Activated naive CD4-positive, alpha-beta T cell treated with anti-CD3 and anti-CD28 coated beads for 36 hours (primary cell): ENCODE measurements at places on chromosomes 12 and 14.

DNA sequence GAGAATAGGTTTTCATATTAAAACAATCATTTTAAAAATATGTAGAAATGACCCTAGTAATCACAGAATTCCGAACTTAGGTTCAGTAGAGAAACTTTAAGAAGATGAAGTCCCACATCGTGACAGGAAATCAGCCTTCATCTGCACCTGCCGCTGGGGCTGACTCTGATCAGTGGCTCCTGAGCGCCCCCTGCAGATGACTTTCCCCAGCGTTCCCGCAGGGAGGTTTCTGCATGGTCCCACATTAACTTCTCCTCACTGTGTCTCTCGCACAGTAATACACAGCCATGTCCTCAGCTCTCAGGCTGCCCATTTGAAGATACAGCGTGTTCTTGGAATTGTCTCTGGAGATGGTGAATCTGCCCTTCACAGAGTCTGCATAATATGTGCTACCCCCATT lies 1131.1 kb downstream of the TMEM121 start:
- peak; percentile 88 for DNase-seq

DNA sequence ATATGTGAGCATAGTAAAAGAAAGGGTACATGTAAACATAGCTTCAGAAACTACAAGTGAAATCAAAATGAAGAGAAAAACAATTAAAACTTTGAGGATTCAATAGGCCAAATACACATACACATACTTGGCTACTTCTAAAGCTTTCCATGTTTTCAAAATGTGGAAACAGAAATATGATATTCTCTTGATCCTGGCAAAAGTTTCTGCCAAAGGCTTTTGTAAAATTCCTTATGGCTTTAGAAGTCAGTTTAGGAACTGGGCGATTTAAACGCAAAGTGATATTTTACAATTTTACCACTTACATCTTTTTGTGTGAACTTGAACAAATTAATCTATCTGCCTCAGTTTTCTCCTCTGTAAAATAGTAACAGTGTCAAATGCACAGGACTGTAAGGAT lies 756.4 kb downstream of the C12orf50 start:
- no peak for DNase-seq

DNA sequence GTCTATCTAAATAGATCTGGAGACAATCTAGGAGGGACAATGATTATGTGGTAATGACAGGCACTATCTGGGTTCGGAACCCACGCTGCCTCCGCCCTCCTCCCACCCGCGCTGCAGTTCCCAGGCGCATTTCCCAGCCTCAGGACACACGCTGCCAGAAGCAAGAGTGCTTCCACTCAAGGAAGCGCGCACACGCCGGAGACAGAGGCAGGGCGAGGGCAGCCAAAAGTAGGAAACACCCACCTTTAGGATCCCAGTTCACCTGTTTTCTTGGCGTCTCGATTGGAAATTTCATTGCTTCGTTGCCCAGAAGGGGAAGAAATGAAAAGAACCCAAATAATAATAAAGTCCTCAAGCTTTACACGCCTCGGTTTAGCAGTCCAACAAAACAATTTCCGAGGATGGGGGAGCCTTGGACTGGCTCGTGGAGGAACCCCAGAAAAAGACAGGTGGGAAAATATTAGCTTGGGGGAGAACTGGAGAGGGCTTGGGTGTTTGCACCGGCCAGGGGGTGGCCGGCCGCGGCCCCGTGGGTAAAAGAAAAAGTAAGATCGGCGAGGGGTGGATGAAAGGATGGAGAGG lies 474 bp downstream of the KCNK10 start:
- DNase-seq, result no peak

DNA sequence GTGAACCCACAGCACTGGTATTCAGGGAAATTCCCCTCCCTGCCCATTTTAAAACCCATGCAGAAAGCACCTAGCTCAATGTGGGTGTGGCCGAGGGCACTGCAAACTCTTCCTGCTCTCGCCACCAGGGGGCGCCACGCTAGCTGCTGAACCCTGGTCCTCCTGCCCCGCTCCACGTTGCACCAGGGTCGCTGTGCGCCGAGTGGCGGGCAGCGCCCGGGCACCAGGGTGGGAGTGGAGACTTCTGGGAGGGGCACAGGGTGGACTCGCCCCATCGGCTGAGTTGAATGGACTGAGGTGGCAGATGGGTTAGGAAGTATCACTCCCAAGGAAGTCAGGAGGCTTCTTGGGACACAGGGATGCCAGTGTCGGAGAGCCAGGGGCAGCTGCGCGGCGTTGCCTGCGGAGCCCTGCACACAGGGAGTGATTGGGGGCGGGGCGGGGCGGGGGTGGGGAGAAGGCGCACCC lies 48.1 kb upstream of the BCL11B start:
- peak; percentile 84 for DNase-seq

DNA sequence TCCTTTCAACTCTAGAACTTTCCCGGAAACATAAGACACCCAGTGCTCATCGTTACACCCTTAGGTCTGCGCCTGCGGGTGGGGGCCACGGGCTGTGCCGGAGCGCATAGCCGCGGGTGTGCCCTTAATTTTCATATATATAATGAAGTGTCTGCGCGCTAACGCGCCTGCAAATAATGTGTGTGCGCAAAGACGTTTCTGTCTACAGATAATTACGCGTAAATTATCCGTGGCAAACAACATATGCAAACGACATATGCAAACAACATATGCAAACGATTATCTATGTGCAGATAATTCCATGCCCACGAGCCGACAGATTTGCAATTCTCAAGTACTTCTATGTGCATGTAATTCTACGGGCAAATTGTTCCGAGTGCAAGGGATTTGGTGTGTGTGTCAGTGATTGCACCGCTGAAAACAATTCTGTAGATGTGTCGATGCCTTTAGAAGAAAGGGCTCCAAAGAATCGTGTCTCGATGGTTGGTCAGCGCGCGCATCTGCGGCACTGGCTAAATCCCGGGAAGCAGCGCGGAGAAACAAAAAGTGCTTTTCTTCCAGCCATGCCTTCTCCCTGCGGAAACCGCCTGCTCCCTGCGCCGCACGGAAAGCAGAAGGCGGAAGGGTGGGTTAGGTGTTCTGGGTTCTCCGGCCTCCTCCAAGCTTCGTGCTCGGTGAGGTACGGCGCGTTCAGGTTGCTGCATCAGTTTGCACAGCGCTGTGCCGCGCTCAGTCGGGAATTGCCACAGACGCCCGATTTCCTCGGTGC lies 34.5 kb upstream of the TBX5 start:
- no peak for DNase-seq

GRCh38 chr14:75229661-75230139 lies 48.9 kb upstream of the FOS start:
- no peak for DNase-seq

DNA sequence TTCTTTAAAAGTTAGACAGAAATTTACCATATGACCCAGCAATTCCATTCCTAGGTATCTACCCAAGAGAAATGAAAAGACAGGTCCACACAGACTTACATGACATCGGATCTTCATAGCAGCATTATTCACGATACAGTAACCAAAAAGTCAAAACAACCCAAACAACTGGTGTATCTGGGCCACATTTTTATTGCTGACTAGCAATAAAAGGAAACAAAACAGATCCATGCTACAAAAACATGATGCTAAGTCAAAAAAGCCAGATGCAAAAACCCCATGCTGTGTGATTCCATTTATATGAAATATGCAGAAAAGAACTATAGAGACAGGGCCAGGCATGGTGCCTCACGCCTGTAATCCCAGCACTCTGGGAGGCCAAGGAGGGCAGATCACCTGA lies 12.9 kb downstream of the TMEM120B start:
- no peak for DNase-seq

- no peak for DNase-seq
Measured at GRCh38 chr14:99507860-99508640, 26.8 kb downstream of the CCNK start.

DNA sequence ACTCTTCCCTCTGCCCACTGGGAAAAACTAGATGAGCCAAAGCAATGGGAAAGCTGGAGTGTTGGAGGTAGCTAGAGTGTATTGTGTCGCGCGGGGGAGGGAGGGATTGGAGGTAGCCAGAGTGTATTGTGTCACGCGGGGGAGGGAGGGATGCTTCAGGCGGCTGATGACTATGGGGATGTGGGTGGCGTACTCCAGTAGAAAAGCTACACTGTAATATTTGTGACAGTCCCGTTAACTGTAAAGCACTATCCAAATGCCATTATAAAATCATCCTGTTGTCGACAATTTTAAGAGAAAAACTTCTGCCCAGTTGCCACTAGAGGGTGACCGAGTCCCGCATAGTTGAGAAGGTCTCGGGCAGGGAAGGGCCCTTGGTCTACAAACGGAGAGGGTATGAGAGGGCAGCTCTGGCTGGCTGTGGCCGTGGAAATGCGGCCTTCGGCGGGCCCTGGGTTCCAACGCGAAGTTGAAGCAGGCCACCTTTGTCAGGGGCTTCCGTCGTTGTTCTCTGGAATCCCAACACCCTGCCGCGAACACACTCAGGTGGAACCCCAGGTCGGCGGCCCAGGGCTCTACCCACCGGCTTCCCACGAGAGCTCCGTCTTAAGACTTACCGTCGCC lies 15.1 kb upstream of the PLEK2 start:
- peak; percentile 84 for DNase-seq

- DNase-seq, result no peak
Measured at GRCh38 chr12:69936766-69937165, 111.7 kb downstream of the MYRFL start.

- no peak for DNase-seq
Measured at GRCh38 chr14:21088687-21089086, 9.8 kb downstream of the ZNF219 start.

GRCh38 chr14:64806202-64806861 lies 73.4 kb downstream of the SPTB start:
- DNase-seq, result no peak

DNA sequence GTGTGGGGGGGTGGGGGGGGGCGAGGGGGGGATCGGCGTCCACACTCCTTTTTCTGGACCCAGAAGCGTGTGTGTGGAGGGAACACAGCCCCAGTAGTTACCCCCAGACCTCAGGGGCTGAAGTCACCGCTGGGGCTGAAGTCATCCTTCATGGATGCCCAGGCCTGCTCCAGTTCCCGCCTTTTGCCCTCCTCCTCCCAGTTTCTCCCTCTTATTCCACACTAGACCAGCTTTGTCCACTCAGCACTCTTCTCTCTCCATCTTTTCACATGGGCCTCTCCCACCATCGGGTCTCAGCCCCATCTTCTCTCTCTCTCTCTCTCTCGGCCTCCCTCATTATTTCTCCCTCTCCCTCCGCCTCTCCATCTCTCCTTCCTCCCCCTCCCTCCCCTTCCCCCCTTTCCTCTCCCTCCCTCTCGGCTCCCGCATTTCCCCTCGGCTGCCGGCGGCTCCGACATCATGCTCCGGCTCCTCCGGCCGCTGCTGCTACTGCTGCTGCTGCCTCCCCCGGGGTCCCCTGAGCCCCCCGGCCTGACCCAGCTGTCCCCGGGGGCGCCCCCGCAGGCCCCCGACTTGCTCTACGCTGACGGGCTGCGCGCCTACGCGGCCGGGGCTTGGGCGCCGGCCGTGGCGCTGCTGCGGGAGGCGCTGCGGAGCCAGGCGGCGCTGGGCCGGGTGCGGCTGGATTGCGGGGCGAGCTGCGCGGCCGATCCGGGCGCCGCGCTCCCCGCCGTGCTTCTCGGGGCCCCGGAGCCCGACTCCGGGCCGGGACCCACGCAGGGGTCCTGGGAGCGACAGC lies at the start of gene P3H3:
Gene P3H3, plus strand, starts transcription at position 426 of the 799 bp plus-strand sequence. Its CDS starts 34 bp downstream, at position 460.
- no peak for DNase-seq

GRCh38 chr12:1391722-1392121 lies 202.7 kb downstream of the FBXL14 start:
- DNase-seq, result no peak

GRCh38 chr14:79018836-79019235 lies 848.7 kb downstream of the NRXN3 start:
- no peak for DNase-seq

- no peak for DNase-seq
Measured at GRCh38 chr12:127515941-127516340, 751.0 kb upstream of the TMEM132C start.
